Astrocyte of the cerebellum (primary cell): ENCODE measurements at places on chromosomes 12 and 14.

GRCh38 chr14:105142651-105143450, 25.7 kb downstream of the JAG2 start:
- no peak for DNase-seq

DNA sequence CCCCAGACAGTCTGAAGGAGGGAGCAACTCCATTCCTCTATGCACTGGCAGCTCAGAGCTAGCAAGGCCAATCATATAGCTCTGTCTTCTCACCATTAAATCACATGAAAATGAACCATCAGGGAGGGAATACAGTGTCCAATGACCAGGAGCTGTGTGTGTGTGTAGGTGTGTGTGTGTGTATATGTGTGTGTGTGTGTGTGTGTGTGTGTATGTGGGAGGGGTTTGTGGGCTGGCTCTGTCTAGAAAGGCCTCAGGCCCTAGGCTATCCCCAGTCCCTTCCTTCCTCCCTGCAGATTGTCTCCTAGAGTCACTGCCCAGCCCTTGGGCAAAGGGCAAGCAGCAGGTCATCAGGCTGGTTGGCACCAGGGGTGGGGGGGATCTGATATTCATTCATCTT, 5.7 kb upstream of the SUSD6 start:
- no peak for DNase-seq

GRCh38 chr14:64196814-64197411, 97.3 kb downstream of the ESR2 start:
- DNase-seq: no peak

GRCh38 chr14:73785336-73785833, 66.2 kb upstream of the PTGR2 start:
- DNase-seq: peak; percentile 75

- no peak for DNase-seq
These were observed 65.0 kb downstream of the NUMB start for GRCh38 chr14:73393375-73393774.

DNA sequence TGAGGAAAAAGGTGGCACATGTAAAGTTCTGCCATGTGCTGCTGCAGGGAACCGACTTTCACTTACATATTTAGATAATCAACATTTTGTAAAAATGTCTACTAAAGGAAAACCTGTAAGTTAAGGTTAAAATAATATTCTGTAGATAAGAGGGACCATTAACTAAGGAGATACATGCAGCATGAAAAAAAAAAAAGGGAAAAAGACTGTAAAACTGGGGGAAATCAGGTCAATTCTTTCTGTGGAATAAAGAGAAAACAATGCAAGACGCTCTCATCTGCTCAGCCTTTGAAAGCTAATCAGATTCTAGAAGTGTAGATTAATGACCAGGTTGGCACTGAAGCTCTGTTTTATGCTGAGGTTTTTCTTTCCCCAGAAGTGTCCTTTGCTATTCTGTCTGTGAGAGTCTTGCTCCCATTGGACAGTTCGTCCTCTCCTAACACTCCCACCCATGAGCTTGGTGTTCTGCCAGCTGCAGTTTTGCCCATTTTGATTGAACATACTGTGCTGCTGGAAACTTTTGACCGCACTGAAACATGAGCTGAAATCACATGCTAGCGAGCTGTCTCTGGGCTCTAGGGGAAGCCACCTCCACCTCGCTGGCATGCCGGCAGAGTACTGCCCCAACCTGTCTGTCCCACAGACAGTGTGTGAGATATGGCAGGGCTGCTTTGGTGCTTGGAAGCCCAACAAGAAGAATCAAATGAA, 39.7 kb downstream of the PPTC7 start:
- DNase-seq: peak; percentile 94

- DNase-seq: no peak
These were observed 15.5 kb upstream of the ETV6 start for GRCh38 chr12:11633968-11634367.

DNA sequence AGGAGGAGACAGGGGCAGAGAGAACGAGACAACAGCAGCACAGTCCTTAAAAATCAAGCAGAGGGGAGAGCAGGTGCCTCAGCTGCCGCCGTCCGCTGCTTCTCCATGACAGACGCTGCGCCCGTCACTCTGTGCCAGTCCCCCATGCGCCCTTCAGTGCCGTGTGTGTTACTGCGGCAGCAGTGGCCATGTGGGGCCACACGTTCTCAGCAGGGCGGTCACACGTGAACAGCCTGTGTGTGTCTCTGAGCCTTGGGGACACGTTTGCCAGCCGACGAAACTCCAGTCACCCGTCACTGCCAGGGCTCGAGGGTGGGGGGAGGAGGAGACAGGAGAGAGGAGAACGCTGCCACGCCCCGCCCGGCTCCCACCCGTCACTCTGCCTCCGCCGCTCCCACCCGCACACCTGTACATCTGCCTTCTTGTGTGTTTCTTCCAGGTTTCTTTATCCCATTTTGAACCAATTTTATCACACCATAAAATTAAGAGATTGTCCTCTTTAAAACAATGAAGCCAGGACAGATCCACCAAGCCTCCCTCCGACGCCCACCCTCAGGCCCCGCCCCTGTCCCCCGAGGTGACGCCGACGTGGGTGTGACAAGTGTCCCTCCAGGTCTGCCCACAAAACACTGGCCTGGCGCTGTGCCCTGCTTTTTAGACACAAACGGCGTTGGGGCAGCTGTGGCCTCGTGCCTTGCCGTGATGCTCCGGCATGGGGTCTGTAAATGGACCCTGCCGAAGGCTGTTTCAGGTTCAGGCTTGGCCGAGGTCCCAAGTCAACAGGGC, 58.2 kb downstream of the GALNT9 start:
- DNase-seq: no peak

DNA sequence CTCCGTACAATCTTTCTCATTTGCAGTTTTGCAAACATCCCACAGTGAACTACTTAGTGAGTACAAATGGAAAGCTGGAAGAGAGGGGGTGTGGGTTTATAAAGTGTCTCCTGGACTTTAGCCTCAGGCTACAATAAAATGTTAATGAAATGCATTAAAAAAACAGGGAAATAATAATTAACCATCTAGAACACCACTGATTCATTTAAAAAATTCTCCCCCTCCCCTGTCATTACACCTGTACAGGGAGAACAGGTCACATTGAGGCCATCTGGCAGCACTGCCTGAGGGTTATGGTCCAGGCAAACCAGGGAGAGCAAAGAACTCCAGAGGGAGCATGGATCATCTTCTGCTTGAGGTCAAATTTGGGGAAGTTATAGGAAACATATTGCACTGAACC, 96.3 kb downstream of the TSPAN8 start:
- DNase-seq: no peak

DNA sequence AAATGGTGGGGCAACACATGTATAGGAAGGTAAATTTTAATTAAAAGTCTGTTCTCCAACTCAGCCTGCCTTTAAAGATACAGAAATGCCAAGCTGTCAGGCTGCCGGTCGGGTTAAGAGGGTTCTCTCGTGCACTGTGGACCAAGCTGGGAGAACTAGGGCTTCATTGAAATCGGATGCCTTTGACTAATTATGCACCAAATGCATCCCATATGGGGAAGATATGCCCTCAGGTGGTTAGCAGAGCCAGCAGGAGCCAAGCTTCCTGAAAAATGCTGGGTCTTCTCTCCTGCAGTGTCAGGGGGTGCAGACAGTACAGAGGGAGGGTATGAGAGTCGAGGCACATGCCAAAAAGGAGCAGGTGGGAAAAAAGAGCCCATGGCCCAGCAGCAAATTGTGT, 236.1 kb downstream of the CACNA1C start:
- DNase-seq: no peak

GRCh38 chr14:37729218-37729617, 133.8 kb downstream of the TTC6 start:
- DNase-seq: no peak

DNA sequence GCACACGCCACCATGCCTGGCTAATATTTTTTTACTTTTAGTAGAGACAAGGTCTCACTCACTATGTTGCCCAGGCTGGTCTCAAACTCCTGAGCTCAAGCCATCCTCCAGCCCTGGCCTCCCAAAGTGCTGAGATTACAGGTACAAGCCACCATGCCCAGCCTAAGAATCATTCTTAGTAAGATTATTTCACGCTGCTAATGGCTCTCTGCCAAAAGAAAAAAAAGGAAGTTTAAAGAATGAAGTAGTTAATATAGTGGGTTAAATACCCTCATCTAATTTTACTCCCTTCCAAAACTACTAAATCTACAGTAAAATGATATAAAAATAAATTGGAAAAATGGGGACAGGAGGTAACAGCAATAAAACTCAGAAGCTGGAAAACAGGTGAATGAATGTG, 2.6 kb downstream of the ETFRF1 start:
- no peak for DNase-seq

- no peak for DNase-seq
These were observed 73.3 kb downstream of the RPS6KA5 start for GRCh38 chr14:90987140-90987539.

- no peak for DNase-seq
These were observed 10.6 kb downstream of the HHIPL1 start for GRCh38 chr14:99655521-99655920.

GRCh38 chr14:103517174-103517566, 5.5 kb downstream of the CKB start:
- no peak for DNase-seq

GRCh38 chr14:50834802-50835276, 3.9 kb upstream of the NIN start:
- DNase-seq: no peak

DNA sequence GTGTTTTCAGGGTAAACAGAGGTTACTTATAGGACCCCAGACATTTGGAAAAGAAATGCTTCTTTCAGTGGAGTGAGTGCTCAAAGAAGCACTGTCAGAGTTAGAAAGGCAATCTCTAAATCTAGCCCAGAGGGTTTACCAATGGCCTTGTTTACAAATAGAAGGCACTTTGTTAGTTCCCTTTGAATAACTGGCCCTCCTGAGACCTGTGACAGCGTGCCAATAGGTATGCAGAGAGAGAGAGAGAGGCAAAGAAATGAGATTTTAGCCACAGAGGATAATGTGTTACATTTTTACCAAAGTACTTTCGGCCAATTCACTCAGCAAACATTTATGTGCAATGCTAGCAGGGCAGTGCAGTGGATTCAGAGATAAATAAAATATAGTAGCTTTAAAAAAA, 41.9 kb downstream of the TPH2 start:
- DNase-seq: no peak
